Ureter (tissue), 1 donor: ENCODE measurements at places on chromosomes 4 and X. TPM values are rescaled to one million over a fixed set of nuclear protein-coding genes. Genes with fewer than 3 reads are reported as not detected.

FAM241A gene
- total RNA-seq: 5.1 TPM

RBMX gene
- total RNA-seq: 179 TPM

ATP1B4 gene
- not detected for total RNA-seq

- no peak for DNase-seq
Measured at GRCh38 chr4:169271692-169272007, 894 bp upstream of the SH3RF1 start.

SYN1 gene
- 1.4 TPM for total RNA-seq

GRCh38 chrX:39309018-39309635 is 507.9 kb downstream of the MID1IP1 start:
- DNase-seq: no peak

DNA sequence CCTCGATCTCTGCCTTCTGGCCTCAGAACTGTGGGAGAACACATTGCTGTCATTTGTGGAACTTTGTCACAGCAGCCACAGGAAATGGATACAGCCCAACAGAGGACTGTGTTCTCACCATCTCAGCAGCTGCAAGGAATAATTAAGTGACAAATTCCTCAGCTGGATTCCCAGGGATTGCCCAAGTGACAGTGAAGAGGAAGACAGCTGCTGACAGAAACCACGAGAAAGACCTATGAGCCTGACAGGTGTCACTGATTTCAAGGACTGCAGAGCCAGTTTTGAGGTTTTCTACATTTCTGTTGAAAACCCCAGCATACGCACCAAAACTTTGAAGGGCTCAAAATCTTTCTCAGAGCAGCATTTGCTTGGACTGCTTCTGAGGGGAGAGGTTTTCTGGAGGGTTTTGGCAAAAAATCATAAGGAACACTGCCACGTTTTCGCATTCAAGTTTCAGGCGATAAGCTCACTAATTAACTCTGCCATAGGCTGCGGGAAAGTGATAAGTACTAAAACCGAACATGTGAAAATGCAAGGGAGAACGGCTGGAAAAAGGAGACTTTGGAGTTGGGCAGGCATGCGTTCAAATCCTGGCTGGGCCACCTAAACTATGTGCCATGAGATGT is 88.8 kb downstream of the DRD5 start:
- no peak for DNase-seq
